ENCODE measurements at places on chromosomes 6 and 20.

DNA sequence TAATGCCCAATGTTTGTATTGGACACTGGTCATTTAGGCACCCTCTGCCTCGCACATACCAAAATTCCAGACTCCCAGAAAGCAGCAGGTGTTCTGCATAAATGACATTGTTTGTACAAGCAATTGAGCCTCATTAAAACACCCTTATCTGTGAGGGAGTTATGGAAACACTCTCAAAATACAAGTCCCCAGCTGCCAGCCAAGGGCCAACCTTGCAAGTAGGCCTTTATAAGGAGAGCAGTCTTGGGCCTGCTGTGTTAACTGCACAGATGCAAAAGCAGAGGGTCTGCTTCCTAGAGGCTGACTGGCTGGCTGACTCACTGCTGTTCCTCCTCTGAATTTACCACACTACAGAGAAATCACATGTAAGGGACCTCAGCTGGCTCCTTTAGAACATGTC is 150.4 kb upstream of the HMGN3 start:
- no peak for DNase-seq

DNA sequence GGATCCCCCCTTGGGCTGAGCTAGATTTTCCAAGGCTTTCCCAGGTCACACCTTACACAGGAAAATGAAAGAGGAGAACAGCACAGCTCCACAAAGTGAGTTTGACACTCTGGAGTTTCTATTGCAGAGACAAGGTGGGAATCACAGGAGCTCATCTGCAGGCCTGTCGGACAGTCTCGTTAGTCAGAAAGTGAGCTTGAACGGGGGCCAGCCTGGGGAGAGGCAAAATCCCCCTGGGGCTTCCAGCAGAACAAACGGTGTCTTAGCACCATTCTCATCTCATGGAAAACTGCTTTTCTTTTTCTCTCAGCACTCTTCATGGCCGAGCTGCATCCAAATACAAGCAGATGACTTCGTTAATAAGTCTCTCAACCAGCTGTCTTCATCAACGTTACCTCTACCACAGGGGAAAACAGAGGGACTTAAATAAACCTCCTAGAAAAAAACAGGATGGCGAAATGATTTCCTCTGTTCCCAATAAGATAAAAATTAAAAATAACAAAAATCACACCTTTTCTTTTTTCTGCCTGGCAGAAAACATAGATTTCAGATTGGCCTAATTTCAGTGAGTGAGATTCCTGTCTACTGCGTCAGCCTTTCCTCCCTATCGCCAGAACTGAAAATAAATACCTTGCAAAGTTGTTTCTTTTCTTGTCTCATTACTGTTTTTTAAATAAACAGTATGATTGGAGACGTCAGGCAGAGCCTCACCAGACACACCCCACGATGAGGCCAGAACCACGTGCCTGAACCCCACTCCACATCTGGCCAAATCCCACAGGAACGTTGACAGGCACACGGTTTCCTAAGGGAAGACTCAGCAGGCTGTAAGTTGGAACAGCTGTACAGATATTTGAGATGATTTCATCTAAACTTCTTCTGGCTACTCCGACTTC is 219.0 kb downstream of the TTLL2 start:
- no peak for DNase-seq

DNA sequence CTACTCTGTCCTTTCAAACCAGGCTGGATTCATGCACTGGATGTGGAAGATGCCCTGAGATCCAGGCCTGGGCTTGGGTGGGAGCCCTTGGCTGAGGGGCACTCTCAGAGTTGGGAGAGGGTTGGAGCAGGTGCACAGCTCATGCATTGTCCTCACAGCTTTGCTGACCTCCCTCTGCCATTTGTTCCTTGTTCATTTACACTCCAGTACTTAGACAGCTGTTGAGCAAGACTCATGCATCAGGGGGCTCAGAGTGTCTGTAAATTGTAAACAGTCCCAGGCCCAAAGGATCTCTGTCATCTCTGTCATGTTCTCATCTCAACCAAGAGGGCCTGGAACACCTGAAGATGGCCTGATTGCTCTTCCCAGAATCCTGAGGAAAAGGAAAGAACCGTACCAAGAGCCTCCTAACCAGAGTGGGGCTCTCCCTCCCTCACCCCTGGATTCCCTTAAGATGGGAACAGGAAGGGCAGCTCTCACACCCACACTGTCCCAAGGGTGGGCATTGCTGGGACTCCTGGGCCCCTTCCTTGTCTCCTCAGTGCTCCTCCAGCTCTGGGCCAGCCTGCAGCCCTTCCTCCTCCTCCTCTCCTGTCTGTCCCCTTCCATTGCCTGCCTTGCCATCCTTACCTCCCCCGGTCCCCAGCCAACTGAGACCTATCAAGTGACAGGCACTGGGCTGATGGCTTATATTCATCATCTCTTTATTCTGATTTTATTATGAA is 132.9 kb downstream of the FOXO3 start:
- DNase-seq: no peak

DNA sequence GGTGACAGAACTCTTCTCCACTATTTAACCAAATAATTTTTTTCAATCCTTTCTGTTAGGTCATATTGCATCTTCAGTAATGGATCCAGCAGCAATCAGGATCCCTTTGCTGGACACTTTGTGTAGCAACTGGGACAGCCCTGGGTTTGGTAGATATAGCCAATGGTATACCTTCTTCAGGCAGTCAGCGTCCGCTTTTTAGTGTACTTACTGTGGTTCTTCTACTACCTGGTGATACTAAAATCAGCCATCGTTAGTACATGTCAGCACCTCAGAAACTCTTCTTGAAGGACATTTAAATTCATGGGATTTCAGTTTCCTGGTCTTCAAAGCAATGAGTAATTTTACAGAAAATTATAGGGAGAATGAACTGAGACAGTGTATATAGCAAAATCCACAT is 93.5 kb downstream of the ADGRG6 start:
- DNase-seq: no peak

DNA sequence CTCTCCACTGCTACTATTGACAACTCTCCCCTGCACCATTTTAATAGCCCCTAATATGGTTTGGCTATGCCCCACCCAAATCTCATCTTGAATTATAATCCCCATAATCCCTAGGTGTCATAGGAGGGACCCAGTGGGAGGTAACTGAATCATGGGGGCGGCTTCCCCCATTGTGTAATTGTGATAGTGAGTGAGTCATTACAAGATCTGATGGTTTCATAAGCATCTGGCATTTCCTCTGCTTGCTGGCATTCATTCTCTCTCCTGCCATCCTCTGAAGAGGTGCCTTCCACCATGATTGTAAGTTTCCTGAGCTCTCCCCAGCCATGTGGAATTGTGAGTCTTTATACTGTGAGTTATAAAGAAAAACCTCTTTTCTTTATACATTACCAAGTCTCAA is 74.1 kb upstream of the TCF21 start:
- no peak for DNase-seq

- DNase-seq: no peak
Observed at GRCh38 chr6:83086751-83087150, 19.3 kb downstream of the DOP1A start.

- no peak for DNase-seq
Observed at GRCh38 chr6:3356824-3357420, 98.2 kb downstream of the PSMG4 start.

DNA sequence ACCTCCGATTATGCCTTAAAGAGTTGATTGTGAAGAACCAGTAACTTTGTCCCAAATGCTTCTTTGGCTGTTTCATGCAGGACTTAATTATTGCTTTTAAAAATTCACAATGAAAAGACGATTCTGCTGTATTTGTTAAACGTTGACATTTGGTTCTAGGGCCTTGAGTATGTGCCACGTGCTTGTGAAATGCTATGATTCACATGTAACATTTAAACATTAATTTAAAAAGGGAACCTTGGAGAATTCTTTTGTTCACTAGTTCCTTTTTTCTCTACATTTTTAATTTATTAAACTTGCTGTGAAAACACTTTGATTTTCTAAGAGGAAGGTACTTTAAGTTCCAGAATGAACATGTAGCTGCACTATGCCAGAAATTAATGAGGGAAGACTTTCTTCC is 9.5 kb downstream of the GZF1 start:
- no peak for DNase-seq

- no peak for DNase-seq
Observed at GRCh38 chr6:125812394-125813292, 21.9 kb downstream of the NCOA7 start.

DNA sequence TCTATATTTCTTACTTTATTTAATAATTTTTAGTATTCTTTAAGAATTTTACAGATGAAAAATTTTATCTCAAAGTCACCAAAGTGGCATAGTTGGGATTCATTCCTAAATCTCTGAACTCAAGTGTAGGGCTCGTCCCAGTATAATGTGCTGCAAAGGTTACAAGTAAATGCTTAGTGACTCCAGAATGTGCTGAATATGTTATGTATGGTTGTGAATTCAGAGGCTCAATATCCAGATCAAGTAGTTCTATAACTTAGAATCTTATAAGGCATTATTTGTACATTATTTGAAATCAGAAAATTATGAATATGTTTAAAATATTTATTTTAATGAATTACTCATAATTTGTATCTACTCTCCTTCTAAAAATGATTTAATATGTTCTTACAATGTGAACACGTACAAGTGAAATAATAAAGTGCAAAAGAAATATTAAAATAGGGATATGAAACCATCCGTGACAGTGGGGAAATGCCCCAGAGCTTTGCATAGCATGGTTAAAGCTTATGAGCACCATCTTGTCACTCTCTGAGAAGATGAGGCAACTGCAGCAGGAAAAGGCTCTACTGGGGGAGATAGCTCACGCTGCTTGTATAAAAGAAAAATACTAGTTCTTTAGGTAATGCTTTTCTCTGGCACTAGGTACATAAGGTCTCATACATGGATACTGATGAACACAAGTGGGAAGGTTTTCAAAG is 259.0 kb downstream of the FOXC1 start:
- DNase-seq: no peak

DNA sequence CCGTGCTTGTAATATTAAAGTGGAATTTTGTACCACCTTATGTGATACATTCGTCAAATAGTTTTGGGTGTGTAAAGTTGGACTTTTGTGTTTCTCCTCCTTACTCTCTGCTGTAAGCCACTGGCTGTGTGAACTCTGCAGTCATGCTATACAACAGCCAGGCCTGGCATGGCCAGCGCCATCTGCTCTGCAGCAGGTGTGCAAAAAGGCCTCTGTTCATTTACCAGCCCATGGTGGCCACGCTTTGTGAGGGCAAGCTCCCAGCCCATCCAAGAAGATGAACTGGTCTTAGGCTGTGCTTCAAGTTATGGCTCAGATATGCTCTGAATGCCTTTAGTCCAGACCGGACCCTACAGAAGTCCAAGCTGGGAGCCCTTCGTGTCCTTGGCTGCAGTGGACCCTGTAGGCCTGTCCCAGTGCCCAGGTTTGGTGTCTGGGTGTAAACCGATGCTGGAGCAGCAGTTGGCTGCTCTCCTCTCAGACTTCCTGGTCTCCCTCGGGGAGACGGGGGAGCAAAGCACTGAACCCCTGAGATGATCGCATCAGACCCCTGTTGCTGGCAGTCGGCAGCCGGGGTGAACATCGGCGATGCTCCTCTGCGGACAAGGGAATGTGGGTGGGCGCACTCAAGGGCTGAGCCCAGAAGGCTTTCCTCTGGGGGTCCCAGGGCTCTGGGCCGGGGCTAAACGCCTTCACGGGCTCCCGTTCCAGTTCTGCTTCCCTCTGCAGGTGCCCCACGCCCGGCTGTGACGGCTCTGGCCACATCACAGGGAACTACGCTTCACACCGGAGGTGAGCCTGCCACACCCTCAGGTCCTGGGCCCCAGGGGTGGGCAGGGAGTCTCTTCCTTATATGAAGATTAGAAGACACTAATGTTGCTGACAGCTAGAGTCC is 28.6 kb upstream of the PCMTD2 start:
- no peak for DNase-seq

- DNase-seq: no peak
Observed at GRCh38 chr6:158488065-158488464, 71.8 kb upstream of the TMEM181 start.

- no peak for DNase-seq
Observed at GRCh38 chr6:47579040-47579439, 101.5 kb downstream of the CD2AP start.

GRCh38 chr20:58577871-58578598 is 62.8 kb upstream of the APCDD1L start:
- no peak for DNase-seq

GRCh38 chr6:119547024-119547423 is 197.5 kb upstream of the MAN1A1 start:
- DNase-seq: no peak

- DNase-seq: no peak
Observed at GRCh38 chr20:47489448-47489872, 12.2 kb upstream of the NCOA3 start.

- DNase-seq: no peak
Observed at GRCh38 chr6:137193256-137194070, 20.0 kb upstream of the IL22RA2 start.

- DNase-seq: no peak
Observed at GRCh38 chr20:43844778-43845614, 69.7 kb upstream of the TOX2 start.

GRCh38 chr6:42907336-42907735 is 8.5 kb upstream of the PTCRA start:
- no peak for DNase-seq

- no peak for DNase-seq
Observed at GRCh38 chr6:36807750-36808149, 31.5 kb downstream of the CPNE5 start.

DNA sequence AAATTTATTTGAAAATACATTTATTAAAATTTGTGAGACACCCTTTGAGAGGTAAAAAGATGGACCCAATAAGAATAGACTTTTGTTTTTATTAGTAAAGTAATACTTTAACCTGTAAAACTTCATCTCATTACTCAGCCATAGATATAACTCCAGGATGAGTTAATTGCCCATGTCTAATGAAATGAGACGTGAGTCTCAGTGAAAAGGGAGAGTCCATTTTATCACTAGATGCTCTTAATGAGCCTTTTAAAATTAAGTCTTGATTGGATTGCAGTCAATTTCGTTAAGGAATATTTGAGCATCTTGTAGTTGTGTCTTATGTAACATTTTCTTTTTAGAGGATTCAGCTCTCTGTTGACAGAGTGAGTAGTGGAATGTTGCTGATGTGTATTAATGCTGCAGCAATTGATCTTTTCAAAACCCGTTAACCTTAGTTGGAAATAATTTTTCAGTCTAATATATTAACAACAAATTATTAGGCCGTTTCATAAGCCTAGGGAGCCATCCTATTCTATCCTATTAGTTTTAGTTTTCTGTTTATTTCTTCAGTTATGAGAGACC is 77.3 kb downstream of the QKI start:
- DNase-seq: no peak

- DNase-seq: no peak
Observed at GRCh38 chr20:18657575-18657974, 69.7 kb downstream of the DTD1 start.

- no peak for DNase-seq
Observed at GRCh38 chr6:32216285-32216684, 7.6 kb downstream of the NOTCH4 start.

DNA sequence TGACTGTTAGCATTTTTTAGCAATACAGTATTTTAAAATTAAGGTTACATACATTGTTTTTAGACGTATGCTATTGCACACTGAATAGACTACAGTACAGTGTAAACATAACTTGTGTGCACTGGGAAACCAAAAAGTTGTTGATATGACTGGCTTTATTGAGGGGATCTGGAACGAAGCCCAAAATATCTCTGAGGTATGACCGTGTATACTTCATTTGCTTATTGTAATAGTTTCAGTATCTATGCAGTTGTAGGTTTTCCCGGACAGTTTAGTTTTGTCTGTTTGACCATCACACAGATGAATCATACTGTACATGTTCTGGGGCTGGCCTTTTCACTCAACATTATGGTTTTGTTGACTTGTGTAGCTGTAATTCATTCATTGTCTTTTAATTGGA is 6.9 kb upstream of the ZBTB12 start:
- DNase-seq: no peak

- no peak for DNase-seq
Observed at GRCh38 chr6:163347021-163347446, 67.5 kb upstream of the QKI start.
